ENCODE measurements at places on chromosomes 12 and 14.

DNA sequence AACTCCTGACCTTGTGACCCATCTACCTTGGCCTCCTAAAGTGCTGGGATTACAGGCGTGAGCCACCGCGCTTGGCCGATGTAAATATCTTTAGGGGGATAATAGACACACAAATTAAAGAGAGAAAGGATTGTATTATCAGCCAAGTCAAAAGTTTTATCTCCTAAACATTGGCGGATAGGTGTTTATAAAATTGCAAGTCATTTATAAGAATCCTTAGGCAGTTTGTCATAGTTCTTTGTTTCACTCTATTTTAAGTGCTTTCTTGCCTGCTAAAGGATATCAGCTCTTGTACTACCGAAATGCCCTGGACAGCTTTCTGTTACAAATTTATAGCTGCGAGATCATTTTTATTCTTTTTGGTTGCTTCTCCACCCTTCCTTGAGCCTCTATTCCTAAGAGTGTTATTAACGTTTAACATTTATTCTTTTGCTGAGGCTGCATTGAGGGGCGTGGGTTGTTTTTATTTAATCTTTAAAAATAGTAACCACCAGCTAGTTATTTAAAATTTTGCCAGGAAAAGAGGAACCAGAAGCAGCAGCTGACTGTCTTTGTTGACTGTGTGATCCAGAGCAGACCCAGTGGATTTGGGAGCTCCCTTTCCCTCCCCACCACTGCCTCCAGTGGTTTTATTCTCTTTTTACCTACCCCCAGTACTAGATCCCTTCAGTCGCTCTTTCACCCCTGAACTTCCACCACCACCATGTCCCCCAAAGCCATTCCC is 106.4 kb downstream of the DIP2B start:
- no peak for DNase-seq

DNA sequence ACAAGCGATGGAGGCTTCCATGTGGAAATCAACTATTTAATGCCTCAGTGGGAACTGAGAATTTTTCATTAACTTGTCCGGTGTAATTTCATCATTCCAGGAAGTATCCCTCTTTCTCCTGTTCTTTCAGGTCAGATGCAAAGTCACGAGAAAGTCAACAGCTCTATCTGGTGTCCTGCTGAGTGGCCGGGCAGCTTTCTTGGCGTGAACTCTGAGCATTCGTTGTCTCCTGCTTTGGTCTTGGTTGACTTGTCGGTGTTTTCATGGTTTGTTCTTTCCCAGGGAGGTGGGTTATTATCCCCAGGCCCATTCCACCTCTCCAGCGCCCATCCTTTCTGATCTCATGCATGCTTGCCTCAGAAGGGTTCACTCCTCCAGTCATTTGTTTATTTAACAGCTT is 149.1 kb downstream of the GLT1D1 start:
- no peak for DNase-seq

- no peak for DNase-seq
Measured at GRCh38 chr14:101833045-101833444, 71.5 kb downstream of the PPP2R5C start.

DNA sequence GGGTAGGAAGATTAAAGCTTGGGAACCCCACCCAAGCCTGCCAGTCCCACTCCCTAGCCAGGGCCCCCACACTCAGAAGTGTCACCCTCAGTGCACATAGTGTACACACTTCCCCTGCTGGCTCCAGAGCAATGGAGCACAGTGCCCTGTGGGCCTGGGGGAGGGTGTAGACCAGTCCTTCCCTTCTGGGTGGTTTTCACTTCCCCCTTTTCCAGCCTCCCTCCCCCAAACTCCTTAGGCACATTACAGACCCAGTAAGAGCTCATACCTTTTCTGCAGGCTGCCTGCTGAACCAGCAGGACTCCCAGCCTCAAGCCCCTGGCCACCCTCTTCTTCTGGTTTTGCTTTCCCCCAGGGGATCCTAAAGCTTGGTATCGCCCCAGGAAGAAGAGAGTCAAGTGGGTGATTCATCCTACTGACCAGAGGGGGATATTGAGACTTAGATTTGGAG is at the start of gene ZNF385A:
TSS of gene ZNF385A (minus strand) at position 143 of the 451 bp plus-strand sequence. CDS start 219 bp downstream, outside the sequence.
- no peak for DNase-seq

DNA sequence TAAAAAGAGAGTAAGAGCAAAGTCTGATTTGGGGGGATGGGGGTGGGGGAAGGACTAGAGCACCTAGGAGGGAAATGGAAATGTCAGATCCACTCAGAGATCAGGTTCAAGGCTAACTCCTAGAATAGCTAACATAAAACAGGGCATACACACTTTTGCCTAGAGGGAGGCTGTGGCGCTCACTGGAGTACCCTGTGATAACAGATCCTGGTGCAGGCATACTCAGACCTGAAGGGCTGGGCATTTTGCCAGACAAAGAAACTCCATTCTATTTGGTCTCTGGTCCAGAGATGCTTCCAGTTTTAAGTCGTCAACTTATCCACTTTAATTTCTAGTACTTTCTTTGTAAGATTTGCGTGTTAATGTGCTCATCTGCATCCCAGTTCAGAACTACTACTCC is 5.8 kb downstream of the CTDSP2 start:
- DNase-seq, result peak; percentile 70

GRCh38 chr12:29578731-29579130 is 81.2 kb upstream of the OVCH1 start:
- DNase-seq, result no peak

- no peak for DNase-seq
Measured at GRCh38 chr14:32428875-32429274, 99.8 kb downstream of the AKAP6 start.

- DNase-seq, result no peak
Measured at GRCh38 chr12:102755266-102755665, 161.8 kb downstream of the PAH start.

DNA sequence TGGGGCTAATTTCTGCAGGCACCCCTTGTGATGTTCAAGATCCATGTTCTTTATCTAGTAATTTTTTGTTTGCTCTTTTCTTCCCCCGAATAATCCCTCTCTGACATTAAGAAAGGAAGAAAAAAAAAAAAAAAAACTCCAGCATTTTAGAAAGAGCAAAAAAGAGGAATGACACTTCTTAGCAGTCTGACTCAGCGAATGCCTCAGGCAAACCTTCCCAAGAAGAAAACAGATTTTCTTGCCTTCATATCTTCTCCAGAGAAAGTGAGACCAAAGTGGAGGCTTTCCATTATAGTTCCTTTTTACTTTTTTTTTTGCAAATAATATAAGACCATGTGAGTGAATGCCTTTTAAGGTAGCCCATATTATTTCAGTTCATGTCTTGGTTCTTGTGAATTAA is 479.0 kb upstream of the SYT1 start:
- no peak for DNase-seq

DNA sequence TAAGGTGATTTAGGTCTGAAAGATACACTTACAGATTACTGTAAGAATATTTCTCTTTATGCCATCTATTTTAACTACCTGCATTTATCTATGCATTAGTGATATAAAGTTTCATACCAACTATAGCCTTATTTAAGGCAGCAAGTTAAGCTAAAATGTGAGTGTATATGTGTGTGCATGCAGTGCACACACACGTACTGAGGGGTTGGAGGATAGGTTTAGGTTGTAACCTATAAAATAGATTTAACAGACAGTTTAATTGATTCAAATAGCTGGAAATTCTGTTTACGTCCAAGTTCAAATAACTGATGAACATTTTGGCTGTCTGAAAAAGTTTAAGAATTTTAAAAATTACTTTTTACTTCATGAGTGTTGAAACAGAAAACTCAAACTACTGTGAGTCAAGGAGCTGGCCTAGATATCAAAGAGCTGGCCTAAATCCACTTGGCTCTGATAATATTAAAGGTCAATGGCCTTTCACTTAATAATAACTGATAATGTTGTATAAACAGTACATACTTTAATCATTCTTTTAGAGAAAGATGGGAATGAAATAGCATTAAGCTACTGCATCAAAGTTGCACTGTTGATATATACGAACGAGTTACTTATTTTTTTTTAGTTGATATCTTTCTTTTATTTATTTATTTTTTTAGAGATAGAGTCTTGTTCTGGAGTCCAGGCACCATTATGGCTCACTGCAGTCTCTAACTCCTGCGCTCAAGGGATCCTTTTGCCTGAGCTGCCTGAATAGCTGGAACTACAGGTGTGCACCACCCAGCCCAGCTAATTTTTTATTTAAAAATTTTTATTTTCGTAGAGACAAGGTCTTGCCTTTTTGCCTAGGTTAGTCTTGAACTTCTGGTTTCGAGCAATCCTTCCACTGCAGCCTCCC is 13.8 kb upstream of the KCNJ8 start:
- DNase-seq, result no peak

DNA sequence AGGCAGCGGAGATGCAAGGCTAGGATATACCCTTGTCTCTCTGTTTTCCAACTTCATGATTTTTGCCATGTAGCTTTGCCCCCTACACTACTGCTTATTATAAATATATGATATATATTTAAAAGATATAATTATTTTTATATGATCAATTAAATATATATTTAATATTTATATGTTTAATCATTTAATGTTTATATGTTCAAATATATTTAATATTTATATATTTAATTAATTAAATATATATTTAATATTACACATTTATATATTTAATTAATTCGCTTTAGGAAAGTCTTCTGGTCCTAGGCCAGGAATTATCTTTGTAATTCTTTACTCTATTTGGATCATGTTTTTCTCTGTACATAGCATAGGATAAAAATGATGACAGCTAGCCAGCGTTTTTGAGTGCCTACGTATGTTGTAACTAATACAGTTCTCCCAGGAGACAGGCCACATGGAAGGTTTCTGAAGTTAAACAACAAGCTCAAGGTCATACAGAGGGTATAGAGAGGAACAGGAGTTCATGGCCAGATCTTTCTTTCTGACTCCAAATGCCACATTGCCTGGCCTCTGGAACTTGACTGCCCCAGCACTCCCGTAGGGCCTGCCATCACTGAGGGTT is 192.5 kb downstream of the KCNA5 start:
- DNase-seq, result no peak

DNA sequence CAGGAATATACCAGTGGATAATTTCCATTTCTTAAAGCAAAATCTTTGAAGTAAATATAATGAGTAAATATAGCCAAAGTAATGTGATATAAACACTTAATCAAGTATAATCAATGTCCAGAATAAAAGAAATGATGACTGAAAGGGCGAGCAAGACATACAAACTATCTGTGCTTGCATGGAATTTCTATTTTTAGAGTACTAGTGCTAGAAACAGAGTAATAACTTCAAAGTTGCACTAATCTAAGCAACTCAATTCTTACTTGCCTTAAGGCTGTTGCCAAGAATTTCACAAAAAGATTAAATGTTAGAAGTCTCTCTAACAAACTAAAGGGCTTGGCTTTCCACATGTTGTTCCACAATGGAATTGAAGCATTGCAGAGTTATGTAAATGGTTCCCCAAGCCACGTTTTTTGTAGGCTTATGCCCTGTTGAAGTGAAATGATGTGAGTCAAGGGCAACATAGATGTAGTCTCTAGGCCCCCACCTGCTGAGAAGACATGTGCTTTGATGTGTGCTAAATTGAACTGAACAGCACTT is 175.0 kb upstream of the LMNTD1 start:
- DNase-seq, result no peak

DNA sequence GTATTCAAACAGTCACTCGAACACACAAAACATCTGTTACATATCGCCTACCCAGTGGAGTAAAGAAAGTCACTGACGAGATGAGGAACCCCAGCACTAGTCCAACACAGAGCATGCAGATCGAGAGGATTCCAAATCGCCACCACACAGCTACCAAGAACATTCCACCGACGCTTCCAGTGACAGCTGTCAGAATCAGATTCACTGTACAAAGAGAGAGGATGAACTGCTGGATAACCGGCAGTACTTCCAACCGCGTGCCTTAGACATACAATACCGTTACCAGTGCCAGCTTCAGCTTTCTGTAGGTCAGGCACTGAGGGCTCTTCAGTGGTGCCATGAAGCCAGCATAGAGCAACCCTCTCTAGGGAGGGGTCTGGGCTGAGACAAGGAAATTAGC is 34.5 kb downstream of the TM7SF3 start:
- DNase-seq, result no peak

- no peak for DNase-seq
Measured at GRCh38 chr14:37194698-37195097, 3.0 kb upstream of the MIPOL1 start.

DNA sequence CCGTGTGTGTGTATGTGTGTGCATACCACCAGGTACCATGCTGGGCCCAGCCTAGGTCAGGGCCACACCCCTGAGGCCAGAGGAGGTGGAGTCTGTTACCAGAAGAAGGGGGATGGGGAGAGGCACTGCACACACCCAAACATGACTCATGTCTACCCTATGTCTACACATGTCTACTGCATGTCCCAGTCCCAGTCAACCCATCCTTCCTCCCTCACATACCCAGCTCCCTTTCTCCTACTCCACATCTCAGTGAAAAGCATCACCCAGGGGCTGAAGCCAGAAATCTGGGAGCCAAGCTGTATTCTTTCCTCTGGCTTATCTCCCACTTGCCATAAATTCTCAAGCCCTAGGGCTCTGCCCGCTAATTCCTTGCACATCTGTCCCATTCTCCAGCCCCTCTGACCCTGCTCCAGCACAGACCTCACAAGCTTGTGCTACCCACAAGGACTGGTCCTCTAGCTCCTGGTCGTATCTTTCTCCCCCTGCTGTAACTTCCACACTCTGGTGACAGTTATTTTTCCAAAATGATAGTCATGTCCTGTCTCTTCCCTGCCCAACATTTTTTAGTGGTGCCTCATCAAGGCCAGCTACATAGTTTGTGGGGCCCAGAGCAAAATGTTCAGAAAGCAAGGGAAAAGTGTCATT is 18.0 kb upstream of the APPL2 start:
- DNase-seq, result no peak

DNA sequence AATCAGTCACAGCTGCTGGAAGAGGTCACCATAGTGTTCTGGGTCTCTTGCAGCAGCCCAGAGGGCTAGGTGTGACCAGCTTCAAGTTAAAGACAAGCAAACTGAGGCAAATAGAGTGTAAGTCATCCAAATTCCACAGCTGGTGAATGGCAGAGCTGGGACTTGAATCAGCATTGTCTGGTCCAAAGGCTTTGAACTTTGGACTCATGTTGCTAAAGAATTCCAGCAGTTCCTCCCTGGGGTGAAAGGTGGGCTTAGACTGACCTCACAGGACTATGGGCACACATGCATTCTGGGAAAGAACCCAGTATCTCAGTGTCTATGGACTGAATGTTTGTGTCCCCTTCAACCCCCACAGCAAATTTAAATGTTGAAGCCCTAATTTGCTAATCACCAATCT is 54.8 kb downstream of the TUNAR start:
- DNase-seq, result no peak

DNA sequence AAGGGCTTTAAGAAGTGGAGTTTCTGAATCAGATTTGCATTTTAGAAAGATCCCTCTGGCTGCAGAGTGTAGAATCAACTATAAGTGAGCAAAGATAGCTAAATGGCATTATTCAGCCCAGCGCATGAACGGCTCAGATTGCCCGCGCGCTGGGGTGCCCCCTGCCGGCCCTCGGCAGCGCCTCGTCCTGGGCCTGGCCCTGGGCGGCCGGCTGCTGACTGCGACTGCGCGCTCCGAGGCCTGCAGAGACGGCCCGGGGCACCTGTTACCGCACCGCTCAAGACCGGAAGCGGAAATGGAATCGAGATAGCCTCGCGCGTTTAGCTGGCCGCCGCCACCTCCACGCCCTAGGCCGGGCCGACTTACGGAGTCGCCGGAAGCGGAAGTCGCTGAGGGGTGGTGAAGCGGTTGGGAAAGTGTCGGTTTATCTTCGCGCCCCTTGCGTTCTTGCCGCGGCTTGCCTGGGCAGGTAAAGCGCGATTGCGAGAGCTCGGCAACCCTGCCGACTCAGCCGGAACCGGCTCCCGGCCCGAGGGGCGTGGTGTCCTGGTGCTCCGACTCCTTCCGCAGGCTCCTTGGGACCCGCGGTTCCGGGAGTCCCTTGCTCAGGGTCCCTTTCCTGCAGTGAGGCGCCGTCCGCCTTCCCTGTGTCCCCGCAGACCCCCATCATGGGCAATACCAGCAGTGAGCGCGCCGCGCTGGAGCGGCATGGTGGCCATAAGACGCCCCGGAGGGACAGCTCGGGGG is at the start of gene PRKAB1:
TSS of gene PRKAB1 (plus strand) at position 557 of the 747 bp plus-strand sequence. CDS start at position 669, 112 bp downstream.
- peak; percentile 98 for DNase-seq
